ENCODE measurements at places on chromosomes 12 and 14.

- peak; percentile 94 for DNase-seq
These were observed 214.8 kb downstream of the CHST11 start for GRCh38 chr12:104671409-104672095.

- no peak for DNase-seq
These were observed 163.7 kb upstream of the IGF1 start for GRCh38 chr12:102643879-102644575.

DNA sequence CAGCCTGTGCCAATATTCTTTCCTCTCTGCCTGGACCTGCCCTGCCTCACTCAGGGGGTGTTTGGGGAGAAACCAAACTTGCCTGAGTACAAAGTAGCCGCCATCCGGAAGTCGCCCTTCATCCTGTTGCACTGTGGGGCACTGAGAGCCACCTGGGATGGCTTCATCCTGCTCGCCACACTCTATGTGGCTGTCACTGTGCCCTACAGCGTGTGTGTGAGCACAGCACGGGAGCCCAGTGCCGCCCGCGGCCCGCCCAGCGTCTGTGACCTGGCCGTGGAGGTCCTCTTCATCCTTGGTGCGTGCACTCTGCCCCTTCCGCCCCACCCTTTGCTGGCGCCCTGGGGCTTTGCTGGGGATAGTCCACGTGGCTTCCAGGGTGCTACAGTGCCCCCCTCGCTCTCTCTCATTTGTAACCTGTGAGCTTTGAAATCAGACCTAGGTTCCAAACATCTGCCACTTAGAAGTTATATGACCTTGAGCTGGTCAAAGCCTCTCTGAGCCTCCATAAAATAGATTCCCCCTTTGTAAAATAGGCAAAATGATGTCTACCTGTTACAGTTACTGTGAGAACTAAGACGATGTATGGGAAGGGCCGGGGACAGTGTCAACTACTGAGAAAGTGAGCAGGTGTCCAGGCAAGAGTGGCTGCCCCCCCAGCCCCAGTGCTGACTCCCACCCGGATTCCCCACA lies 4.5 kb downstream of the KCNH3 start:
- DNase-seq = no peak

DNA sequence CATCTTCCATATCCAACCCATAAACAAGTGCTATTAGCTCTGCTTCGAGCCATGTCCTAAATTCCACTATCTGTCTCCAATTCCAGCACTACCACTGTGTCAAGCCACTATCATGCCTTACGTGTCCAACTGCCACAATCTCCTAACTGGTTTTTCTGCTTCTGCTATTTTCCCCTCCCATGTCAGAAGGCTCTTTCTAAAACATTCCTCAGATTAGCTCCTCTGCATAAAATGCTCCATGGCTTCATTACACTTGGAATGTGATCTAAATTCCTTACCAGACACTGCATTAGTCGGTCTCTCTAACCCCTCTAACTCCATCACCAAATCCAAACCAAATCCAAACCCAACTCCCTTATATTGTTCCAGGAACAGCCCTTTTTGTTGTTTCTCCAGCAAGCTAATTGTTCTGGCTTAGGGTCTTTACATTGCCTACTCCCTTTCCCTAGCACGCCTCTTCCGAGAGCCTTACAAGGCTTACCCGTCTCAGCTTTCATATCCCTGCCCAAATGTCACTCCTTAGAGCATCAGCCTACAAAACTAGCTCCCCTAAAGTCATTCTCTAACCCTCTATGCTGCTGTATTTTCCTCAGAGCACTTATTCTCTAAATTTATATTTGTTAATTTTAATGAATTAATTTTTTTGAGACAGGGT lies 139.7 kb downstream of the HELB start:
- DNase-seq = no peak

GRCh38 chr12:54059668-54060067 lies 6.0 kb downstream of the HOXC4 start:
- no peak for DNase-seq

DNA sequence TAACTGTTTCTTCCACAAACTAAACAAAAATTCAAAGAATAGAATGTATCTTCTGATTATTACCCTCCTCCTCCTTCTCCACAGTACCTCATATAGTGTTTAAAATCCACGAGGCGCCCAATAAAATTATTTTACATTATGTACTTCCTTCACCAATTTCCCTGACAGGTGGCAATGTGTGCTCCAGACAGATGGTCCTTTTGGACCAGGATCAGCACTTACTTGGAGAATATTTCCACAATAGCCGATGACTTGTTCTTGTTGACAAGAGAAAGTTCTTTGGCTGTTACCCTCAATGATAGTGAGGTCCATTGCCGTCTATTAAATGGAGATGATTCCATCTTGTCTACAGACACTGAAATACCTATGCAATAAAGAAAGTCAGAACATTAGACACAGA lies 34.9 kb downstream of the LIMA1 start:
- no peak for DNase-seq

GRCh38 chr14:102320033-102320660 lies 601 bp downstream of the ZNF839 start:
- DNase-seq = no peak

GRCh38 chr14:32473464-32473855 lies 144.4 kb downstream of the AKAP6 start:
- DNase-seq = no peak

- no peak for DNase-seq
These were observed 5.5 kb upstream of the HOXC9 start for GRCh38 chr12:53994264-53995001.

DNA sequence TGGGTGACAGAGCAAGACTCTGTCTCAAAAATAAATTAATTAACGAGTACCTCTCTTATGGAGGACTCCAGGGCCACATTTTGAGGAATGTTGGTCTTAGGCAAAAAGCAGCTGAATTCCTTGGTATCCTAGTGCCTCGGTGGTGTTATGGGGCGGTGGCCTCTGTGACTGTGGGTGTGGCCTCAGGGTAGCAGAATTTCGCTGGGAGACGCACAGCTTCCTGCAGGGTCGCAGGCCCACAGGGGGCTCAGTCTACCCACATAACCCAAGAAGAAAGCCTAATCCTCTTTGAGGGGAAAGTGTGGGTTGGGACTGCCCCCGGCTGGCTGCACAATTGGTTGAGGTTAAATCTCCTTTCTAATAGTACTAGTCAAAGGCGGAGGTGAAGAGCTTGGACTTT lies 11.2 kb upstream of the SERPINA4 start:
- no peak for DNase-seq

- no peak for DNase-seq
These were observed 49.9 kb downstream of the PRICKLE1 start for GRCh38 chr12:42539696-42540095.

GRCh38 chr14:74955229-74956026 lies at the start of gene PGF:
Gene PGF, minus strand, starts transcription at chr14:74955597. Its CDS starts 355 bp downstream, at chr14:74955242.
- DNase-seq = peak; percentile 23

DNA sequence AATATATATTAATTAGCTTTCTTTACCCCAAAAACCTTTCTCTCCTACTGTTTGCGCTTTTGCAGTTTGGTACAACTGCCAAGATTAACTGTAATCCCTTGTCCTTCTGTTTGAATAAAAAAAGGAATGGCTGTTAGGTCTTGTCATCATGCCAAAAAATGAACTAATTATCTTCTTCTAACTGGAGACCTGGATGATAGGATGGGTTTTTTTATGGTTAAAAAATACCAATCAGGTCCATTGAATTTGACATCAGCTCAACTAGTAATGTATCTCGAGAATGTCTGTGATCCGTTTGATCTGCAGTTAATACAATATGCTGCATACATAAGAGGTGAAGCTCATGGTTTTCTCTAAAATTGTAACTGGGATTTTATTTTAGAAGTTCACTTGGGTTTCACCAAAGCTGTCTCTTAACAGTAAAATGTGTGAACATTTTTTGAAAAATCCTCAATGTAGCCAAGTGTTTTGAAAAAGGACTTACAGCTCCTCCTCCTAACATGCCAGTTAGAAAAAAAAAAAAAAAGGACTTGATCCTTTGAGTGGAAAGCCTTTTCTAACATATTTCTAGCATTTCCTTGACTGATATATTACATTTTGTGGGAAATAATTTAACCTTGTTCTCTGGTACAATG lies 96.8 kb downstream of the SRGAP1 start:
- DNase-seq = no peak

- no peak for DNase-seq
These were observed 12.2 kb downstream of the MYRFL start for GRCh38 chr12:69837191-69837590.

GRCh38 chr14:75939200-75939599 lies 42.6 kb downstream of the TGFB3 start:
- DNase-seq = no peak

- no peak for DNase-seq
These were observed 171.1 kb downstream of the DACT1 start for GRCh38 chr14:58808828-58809227.

- no peak for DNase-seq
These were observed 230.2 kb upstream of the RGS6 start for GRCh38 chr14:71701990-71702389.

DNA sequence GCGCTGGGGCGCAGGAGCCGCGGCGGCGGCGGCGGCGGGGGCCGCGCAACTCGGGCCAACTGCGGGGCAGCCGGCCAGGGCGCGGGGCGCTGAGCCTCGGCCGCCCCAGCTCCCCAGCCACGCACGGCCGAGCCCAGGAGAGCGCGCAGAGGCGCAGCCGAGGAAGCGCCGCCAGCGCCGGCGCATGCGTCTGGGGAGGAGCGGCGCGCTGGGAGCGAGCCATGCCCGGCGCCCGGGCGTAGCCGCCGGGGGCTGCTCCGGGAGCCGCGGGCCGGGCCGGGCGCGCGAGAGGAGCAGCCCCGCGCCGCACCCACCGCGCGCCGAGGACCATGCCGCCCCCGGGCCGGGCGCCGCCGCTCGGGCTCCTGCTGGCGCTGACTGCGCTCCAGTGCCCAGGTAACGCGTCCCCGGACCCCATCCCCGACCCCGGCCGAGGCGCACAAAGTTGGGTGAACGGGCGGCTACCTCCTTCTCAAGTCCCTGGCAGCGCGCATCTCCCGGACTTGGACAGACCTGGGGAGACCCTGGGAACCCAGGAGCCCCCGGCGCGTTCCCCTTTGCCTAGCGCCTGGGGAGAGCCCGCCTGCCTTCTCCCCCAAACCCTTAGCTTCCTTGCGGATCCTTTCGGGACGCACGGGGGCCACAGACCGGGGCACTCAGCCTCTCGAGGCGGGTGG lies 121.4 kb downstream of the AACS start:
- DNase-seq = no peak

DNA sequence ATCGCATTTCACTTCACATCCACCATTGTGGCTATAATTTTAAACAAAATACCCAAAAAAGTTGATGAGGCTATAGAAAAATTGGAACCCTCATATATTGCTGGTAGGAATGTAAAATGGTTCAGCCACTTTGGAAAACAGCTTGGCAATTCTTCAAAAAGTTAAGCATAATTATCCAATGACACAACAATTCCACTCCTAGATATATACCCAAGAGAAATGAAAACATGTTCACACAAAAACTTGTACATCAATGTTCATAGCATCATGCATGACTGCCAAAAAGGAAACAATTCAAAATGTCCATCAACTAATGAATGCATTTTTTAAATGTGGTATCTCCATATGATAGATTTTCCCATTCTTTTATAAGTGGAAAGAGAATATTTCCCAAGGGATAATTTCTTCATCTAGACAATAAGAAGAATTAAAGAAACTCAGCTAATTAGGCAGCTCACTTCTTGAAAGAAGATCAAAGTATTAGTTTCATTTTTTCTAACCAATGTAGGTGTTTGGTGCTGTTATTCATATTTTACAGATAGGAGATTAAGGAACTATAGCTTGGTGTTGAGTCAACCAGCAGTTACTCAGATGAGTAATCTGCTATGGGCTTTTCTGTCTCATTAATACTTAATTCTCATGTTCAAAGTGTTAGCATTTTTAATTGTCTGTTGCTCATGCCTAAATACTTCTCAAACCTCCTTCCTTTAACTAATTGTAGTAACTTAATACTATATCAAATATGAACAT lies 32.8 kb downstream of the YEATS4 start:
- no peak for DNase-seq

DNA sequence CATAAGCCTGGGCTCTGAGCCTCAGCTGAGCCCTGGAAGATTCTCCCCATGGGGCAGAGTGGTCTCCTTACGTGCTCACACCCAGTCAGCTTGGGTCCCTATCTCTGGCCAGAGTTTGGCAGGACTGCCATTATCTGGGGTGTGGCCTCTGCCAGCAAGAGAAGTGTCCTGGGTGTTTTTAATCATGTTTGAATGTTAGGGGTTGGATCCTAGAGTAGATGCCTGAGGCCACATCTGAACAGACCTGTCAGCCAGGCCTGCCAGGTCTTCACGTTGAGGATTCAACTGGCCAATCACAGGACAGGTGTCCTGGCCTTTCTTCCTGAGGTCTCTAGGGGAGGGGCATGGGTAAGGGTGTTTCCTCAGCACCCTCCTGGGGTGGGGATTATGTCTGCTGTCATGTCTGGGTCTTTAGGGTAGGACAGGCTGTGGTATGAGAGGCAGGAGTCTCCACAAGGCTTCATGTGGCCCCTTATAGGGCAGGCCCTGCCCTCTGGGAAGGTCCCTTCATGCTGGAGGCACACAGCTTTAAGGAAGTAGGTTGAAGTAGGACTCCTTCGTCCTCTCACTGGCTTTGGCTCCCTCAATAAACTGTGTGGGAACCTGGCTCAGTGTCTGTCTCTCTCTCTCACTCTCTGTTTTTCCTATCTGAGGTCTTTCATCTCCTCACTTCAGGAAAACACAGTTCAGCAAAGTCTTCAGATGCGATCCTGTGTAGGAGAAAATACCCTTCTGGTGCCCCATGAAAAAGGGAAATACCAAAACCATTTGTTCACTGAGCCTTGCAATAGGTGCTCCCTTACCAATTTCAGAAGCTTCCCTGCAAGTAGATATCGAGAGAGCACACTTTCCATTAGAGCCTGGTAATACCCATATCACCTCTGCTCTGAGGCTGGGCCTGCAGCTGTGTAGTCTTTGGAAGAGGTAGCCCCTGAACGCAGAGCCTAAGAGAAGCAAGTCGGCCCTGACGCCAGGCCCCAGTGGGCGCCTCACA lies 6.7 kb upstream of the FITM1 start:
- no peak for DNase-seq

DNA sequence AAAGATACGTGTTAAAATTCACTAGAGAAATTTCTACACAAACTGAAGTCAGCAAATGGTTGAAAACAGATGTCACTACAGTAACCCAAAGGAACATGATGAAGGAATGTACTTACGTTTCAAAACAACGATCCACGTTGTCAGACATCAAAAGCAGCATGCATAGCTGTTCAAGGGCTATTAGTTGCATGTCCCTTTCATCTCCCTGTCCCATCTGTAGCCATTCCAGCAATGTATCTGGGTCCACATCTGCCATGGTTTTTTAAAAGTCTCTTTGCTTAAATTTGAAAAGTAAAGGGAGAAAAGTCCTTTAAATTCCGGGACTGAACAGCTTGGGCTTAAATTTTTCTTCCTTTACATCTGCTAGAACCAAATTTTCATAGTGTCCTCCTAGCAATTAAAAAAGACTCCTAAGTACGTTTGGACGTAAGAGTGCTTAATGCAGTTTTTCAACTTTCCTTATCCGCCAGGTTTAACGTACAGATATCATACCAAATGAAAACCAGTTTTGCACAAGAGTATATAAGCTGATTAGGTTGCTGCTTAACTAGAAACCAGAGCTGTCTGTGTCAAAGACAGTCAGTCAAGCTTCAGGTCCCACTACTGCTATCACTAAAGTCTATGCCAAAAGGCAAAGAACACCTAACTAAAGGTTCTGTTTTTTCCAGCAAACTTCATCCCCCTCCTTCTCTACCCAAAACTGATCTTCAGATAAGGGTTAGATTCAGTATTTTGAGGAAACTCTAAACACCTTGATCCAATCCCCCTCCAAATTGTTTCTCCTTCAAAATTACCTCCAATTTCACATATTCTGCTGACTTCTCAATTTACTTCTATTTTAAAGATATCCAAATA lies 1.7 kb downstream of the HECTD1 start:
- DNase-seq = no peak
